ENCODE measurements at places on chromosomes 3 and 15. TPM values are rescaled to one million over a fixed set of nuclear protein-coding genes. Genes with fewer than 3 reads are reported as not detected.

- no peak for DNase-seq
Observed at GRCh38 chr3:20055020-20055775, 15.0 kb downstream of the KAT2B start.

DNA sequence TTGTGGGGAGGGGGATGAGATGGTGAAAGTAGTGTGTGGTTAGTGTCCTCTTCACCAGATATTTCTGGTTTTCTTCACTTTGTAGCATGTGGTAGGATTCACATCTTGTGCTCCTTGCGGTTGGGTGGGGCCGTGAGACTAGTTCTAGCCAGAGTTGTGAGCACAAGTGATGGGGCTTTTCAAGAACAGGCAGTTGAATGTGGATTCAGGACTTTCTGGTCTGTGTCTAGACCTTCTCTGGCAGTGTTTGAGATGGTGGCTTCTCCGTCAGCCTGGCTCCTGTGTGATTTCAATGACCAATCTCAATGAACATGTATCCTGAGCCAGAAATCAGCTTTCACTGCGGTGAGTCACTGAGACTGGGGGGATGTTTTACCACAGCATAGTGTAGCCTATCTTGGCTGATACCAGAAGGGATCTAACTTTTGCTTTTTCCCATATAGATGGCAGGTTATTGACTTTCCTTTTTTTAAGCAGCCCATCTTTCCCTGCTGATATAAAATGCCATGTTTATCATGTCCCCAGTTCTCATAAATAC, 82.6 kb downstream of the RPLP1 start:
- no peak for DNase-seq

DNA sequence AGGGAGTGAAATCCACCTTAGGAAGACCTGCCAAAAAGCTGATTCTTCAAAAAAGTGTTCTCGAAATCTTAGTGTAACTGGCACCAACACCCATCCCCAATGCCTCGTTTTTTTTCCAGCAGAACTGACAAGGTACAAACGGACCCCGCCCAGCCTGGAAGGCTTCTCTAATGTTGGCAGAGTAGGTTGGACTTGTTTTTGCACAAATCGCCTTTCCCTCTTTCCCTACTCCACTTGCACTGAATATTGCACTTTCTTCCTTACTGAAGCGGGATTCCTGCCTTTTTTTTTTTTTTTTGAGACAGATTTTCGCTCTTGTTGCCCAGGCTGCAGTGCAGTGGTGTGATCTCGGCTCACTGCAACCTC, 544 bp upstream of the TIMMDC1 start:
- no peak for DNase-seq

DNA sequence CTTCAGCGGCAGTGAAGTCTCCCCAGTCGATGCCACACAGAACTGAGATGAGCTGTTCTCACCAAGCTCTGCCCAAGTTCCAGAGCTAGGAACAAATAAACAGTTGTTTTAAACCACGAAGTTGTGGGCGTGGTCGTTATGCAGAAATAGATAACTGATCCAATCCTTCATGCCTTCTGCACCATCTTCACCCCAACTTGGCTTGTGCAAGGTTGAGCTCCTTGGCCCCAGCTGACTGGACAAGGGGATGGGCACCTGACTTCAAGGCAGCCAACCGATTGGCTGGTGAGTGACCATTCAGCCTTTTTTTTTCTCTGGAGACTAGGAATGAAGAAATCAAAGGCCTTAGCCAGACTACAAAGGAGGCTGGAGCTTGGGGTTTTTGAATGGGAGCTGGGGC, 23.9 kb downstream of the LINGO1 start:
- no peak for DNase-seq

DNA sequence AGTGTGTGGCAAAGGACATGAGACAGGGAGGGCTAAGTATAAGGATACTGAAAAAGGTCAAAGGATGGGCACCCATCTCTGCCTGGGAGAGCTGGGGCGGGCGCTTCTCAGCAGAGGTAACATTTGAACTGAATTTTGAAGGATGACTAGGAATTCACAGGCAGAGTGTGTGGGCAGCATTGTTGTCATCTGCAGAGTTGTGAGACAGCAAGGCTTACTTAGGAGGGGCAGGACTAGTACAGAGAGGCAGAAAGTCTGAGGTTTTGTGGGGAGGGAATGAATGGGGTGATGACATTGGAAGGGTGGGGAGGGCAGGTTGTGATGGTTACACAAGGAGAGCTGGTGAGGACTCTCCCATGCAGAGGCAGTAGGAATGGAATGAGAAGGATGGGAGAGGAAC, 84.1 kb upstream of the PRR23C start:
- no peak for DNase-seq

- DNase-seq = no peak
Observed at GRCh38 chr3:161560008-161560637, 63.5 kb downstream of the OTOL1 start.

GRCh38 chr3:157051055-157051454, 108.9 kb downstream of the CCNL1 start:
- no peak for DNase-seq

- DNase-seq = no peak
Observed at GRCh38 chr3:187447737-187448136, 79.6 kb downstream of the RTP4 start.

- DNase-seq = no peak
Observed at GRCh38 chr3:145971186-145971585, 189.8 kb downstream of the PLOD2 start.

DNA sequence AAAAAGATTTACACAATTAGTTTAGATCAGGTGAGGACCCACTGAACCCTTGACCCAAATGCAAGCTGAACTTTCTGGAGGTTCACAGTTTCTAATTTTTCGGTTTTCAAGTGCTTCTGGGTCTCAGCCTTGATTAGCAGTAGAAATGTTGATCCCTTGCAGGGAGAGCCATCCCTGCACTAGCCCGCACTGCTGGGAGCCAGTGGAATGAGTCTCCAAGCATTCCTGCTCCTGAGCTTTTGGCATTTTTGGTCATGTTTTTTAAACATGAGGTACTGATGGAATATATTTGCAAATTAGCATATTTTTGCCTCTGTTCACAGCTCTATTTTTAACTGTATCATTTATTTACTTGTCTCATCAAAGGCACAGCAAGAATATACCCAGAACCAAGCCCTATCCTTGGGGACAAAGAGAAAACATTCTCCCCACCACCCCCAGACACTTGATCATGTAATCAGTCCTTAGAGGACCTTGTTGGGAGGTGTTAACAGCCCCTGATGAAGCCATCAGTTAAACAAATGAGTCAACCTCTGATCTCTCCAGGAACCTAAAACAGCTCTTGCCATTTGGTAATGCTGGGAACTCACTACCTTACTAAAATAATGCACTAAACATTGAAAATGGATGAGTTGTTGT, 119.0 kb upstream of the CTDSPL start:
- no peak for DNase-seq

DNA sequence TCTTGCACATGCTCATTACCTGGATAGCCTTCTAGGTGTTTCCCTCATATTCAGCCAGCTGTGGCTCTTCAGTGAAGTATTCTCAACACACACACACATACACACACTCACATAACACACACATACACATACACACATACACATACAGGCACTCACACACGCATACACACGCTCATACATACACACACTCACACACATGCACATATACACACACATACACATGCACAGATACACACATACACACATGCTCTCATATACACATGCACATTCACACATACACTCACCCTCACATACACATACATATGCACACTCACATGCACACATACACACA, 41.2 kb downstream of the GRK7 start:
- peak; percentile 1 for DNase-seq

DNA sequence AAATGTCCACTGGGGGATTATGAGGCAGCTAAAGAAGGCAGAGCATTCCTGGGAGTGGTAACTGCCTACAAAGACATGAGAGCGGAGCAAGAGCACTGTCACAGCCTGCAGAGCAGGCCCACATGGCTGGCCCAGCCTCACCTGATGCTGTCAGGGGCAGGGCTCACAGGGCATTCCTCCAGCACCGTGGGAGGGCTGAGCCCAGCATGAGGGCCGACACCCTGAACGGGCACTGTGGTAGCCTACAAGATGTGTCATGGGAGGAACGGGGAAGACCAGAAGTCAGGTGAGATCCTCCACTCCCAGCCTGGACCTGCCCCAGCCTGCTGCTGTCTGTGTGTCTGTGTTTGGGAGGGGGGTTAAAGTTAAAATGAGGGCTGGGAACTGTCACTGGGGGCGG, 30.1 kb downstream of the CCDC12 start:
- DNase-seq = no peak

DNA sequence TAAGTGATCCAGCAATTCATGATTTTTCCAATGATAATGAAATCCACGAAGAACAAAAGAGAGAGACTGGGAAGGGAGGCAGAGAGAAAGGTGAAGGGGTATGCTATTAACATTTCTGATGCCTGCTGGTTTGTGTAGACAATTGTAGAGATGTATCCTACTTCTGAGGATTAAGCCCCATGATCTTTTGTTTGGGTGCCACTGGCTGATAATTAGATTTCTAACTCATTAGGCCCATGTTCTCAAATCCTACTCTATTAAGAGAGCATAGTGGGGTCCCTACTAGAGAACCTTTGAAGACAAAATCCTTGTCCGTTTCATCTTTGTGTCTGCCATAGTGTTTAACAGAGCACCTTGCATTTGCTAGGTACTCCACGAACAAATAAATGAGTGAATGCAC, 2.7 kb upstream of the GNB4 start:
- DNase-seq = no peak

- DNase-seq = no peak
Observed at GRCh38 chr3:112002096-112002971, 3.6 kb downstream of the TAGLN3 start.

- DNase-seq = no peak
Observed at GRCh38 chr3:8608791-8609467, 35.7 kb downstream of the SSUH2 start.

GRCh38 chr3:192273001-192273696, 454.2 kb downstream of the FGF12 start:
- DNase-seq = no peak

- no peak for DNase-seq
Observed at GRCh38 chr15:73624530-73624929, 8.7 kb downstream of the NPTN start.

DNA sequence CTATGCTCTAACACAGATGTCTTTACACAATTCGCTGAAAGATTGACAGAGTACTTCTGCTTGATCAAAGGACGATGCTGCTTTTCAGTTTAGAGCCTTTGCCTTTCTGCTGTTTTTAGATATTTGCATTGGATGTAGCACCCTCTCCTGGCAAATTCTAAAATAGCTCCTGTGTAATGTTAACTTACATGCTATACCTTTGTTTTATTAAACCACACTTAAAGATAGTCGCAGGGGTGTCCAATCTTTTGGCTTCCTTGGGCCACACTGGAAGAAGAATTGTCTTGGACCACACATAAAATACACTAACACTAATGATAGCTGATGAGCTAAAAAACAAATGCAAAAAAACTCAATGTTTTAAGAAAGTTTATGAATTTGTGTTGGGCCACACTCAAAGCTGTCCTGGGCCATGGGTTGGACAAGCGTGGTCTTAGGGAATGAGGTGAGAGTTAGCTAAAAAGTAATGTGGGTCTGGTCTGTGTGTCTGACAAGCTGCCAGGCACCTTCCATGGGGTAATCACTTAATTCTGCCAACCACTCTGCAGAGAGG, 62.9 kb downstream of the ATG7 start:
- peak; percentile 5 for DNase-seq

DNA sequence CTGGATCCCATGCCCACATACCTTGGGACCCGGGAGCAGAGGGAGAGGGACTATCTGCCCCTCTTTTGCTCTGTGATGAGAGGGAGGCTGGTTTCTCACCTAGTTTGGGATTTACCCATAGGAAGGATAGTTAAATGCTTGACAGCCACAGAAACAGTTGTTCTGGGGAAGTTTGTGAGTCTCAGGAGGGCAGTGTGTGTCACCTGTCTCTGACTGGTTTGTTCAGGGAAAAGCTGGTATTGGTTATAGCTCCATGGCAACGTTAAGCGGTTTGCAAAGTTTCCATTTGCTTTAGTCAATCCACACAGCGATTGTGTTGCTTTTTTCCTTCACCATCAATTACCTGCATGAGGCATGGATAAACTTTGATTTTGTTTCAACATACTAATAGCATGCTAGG, 3.7 kb upstream of the TMED3 start:
- DNase-seq = no peak

DNA sequence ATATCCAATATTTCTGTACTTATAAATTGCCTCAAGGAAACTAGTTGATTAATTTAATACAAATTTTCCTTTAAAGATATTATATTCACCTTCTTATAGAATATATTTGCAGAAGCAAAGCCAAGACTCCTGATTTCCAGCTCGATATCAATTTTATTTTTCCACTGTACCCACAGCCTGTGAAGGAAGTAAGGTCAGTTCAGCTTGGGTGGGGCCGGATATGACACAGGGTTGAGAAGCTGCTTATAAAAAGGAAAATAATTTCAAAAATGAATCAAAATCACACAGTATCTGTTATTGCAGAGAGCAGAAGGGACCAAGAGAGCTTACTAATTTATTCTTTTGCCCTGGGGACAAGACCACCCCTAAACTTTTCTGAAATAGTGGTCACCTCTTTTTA, 491.4 kb downstream of the TUSC7 start:
- no peak for DNase-seq

DNA sequence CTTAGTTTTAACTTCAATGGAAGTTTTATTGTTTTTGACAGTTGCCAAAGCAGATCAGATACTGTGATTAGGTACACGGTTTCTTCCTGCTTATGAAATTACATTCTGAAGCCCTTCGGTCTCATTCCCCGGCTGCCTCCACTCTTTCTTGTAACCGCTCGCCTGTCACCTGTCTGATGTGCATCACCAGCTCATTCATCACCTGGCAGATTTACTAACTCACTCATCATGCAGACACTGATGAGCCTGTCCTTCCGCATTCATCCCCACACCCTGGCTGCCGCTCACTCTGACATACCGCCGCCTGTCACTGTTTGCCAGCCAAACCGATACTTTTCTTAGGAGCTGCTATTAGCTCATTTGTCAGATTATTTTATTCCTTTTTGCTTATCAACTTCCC, 82.8 kb upstream of the NSMCE3 start:
- no peak for DNase-seq

The ROBO2 gene
- polyA plus RNA-seq = 0.48 TPM

The SERINC4 gene
- polyA plus RNA-seq = not detected

The SLCO3A1 gene
- polyA plus RNA-seq = 1.1 TPM

The ACTC1 gene
- not detected for polyA plus RNA-seq

Data from GM12878 (cell line).